ENCODE measurements at places on chromosomes 16 and 17.
A peak's percentile ranks its signal among the peaks of the same experiment; 100 is the strongest.

DNA sequence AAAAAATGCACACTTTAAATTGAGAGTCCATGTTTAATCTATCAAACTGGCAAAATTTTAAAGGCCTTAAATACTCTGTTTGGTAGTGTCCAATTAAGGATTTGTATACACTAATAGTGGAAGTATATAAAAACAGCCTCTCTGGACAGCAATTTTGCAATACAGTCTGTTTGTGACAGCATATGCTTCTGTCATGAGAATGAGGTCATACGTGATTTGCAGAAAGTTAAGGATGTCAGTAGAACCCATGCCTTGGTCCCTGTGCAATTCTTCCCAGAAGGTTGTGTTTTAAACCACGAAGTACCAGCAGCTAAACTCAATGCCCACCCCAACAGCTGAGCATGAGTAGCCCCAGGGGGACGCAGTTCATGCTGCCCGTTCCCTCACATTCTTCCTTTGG is 78.4 kb downstream of the AIPL1 start:
- DNase-seq = no peak

DNA sequence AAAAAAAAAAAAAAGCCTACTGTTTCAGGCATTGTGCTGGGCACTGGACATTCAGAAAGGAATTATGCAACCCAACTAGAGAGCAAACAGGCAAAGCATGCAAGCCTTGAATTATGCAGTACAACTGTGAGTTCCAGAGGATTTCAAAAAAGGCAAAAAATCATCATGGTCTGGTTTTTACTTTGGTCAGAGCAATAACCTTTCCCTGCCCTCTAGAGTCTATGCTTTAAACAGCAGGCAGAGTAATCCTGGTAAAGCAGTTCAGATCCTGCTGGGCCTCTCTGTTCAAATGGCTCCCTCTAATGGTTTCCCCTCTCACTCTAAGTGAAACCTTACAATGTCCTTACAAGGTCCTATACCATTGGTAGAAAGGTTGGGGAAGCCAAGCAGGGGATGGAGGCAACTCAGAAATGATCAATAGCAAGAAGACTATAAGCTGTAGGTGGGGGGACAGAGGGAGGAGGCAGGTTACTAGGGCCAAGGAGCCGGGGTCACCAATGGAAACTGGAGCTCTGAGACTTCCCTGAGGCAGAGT is 4.6 kb upstream of the TAF15 start:
- no peak for DNase-seq

- DNase-seq = no peak
Measured at GRCh38 chr17:66950325-66950724, 14.2 kb upstream of the CACNG4 start.

DNA sequence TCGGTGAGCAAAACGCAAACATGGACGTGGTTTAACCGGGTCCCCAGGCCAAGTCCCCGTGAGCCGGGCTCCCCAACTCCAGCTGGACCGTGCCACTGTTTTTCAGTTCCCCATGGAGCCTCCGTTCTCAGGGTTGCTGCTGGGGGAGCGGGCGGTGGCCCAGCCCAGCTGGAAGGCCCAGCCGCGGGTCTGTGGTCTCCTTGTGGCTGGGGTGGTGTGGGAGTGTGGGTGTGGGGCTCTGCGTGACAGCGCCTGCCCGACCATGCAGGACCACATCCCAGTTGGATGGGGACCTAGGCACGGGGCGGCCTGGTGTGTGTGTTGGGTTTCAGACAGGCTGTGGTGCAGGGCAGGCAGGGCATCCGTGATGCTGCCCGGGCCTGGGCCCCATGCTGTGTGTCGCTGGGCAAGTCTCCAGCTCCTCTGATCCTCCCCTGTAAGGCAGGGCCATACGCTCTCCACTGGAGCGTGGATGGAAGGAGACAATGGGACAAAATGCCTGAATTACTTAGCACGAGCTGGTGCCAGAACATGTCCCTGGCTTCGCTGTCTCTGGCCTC is 40.3 kb downstream of the COX4I1 start:
- DNase-seq = no peak

- DNase-seq = no peak
Measured at GRCh38 chr17:56718515-56718914, 115.2 kb downstream of the C17orf67 start.

DNA sequence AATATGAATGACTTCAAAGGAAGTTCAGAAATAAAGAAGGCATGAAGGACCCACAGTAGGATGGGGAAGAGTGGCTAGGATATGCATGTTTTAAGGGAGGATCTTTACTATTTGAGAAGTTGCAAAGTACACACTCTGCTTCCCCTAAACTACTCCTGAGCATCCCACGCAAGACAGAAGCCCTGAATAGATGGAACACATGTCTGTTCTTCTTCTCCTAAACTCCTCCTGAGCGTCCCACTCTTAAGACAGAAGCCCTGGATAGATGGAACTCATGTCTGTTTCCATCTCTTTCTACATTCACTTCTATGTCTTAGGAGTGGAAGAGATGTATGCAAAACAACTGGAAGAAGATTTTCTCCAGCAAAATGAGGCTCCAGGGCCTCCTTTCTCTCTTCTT is 88.4 kb downstream of the VAT1L start:
- DNase-seq = no peak

GRCh38 chr16:2962334-2963073 is 1.6 kb upstream of the KREMEN2 start:
- no peak for DNase-seq

- DNase-seq = no peak
Measured at GRCh38 chr16:79328402-79329165, 272.0 kb downstream of the MAF start.

DNA sequence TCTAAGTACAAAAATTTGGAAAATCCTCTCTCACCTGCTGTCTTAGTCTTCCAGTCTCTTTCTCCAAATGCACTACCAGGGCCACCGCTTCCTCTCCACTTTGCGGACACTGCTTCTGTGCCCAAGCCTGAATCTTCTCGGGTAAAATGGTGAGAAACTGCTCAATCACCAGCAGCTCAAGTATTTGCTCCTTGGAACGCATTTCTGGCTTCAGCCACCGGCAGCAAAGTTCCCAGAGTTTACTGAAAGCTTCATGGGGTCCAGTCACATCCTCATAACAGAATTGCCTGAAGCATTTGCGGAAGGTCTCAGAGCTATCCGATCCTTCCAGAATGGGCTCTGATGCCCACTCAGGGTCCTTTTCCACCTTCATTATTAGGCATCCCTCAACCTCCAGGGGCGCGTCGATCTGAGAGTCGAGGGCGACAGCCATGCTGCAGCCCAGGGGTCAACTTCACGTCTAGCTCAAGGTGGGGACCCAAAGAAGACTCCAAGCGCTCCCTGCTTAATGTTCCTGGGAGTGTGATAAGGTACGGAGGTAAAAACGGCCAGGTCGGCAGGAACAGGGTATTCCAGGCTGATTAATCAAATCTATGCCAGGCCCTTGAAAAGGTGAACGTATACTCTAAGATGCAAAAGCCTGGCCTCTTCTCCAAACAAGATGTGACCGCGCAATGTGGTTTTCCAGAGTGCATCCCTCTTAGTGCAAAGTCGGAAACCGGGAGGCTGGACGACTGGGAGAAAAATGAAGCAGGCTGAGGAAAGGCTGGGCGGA is 763 bp downstream of the ZKSCAN2 start:
- no peak for DNase-seq

DNA sequence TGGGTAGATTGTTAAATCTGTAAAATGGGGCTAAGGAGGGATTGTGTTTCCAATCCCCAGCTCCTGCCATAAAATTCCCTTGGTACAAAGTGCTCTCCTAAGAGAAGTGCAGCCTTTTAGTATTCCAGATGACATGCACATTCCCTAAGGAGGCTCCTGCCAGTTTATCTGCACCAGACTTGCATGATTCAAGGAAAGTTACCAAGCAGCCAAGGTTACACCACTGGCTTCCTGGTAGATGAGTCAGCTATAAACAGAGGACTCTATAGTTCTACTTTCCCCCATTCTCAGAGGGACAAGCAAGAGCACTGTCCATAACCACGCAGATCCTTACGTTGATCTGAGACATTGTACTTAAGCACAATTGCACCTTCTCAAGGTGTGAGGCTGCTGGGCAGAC is 1.9 kb downstream of the CALB2 start:
- DNase-seq = no peak

GRCh38 chr17:66676421-66676820 is 158.5 kb upstream of the CACNG5 start:
- no peak for DNase-seq

- peak; percentile 39 for DNase-seq
Measured at GRCh38 chr16:3938843-3939624, 58.5 kb upstream of the CREBBP start.

- DNase-seq = no peak
Measured at GRCh38 chr16:17304106-17304490, 166.7 kb downstream of the XYLT1 start.

- DNase-seq = no peak
Measured at GRCh38 chr16:49275870-49276269, 5.8 kb downstream of the CBLN1 start.

GRCh38 chr17:9802697-9803096 is 11.3 kb upstream of the DHRS7C start:
- DNase-seq = no peak

GRCh38 chr16:59210955-59211541 is 476.9 kb upstream of the GOT2 start:
- no peak for DNase-seq

- no peak for DNase-seq
Measured at GRCh38 chr17:39599004-39599664, 8.6 kb downstream of the NEUROD2 start.

GRCh38 chr17:82963104-82963950 is 116.1 kb upstream of the METRNL start:
- no peak for DNase-seq

GRCh38 chr17:21463204-21463661 is 87.1 kb downstream of the KCNJ12 start:
- no peak for DNase-seq

DNA sequence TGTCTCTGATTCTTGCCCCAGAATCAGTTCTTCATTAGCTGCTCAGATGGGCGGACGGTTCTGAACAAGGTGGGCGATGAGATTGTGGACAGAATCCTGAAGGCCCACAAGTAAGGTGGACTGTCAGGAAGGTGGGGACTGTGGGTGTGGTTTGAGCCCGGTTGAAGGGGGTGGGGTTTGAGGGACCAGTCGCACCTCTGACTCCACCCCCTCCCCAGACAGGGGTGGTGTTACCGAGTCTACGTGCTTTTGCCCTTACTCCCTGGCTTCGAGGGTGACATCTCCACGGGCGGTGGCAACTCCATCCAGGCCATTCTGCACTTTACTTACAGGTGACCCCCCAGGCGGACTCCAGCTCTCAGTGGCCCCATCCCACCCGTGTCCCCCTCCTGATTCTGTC is 11.3 kb downstream of the PLD2 start:
- no peak for DNase-seq

GRCh38 chr16:61617219-61617783 is 418.9 kb downstream of the CDH8 start:
- DNase-seq = no peak

- no peak for DNase-seq
Measured at GRCh38 chr17:51559778-51560177, 299.4 kb downstream of the UTP18 start.

GRCh38 chr16:27235938-27236245 is 32.6 kb downstream of the KDM8 start:
- no peak for DNase-seq

- no peak for DNase-seq
Measured at GRCh38 chr17:76077584-76078110, 1.3 kb upstream of the ZACN start.

All from stimulated activated CD8-positive, alpha-beta memory T cell treated with anti-CD3 and anti-CD28 coated beads, Interleukin-4, amount 100 ng/mL, for 4 hours (primary cell).